Stimulated activated naive B cell treated with anti-CD40 and anti-IgM and Interleukin-4, amounts not matched to agents 10 μg/mL and 1 μg/mL and 100 μg/mL, for 72 hours (primary cell): ENCODE measurements at places on chromosomes 1 and 21.

- DNase-seq, result no peak
These were observed 69.2 kb downstream of the OLFML2B start for GRCh38 chr1:161954466-161954865.

- DNase-seq, result no peak
These were observed 153.1 kb upstream of the PLXNA2 start for GRCh38 chr1:208397286-208397685.

- DNase-seq, result no peak
These were observed 38.0 kb upstream of the RWDD3 start for GRCh38 chr1:95196017-95196416.

DNA sequence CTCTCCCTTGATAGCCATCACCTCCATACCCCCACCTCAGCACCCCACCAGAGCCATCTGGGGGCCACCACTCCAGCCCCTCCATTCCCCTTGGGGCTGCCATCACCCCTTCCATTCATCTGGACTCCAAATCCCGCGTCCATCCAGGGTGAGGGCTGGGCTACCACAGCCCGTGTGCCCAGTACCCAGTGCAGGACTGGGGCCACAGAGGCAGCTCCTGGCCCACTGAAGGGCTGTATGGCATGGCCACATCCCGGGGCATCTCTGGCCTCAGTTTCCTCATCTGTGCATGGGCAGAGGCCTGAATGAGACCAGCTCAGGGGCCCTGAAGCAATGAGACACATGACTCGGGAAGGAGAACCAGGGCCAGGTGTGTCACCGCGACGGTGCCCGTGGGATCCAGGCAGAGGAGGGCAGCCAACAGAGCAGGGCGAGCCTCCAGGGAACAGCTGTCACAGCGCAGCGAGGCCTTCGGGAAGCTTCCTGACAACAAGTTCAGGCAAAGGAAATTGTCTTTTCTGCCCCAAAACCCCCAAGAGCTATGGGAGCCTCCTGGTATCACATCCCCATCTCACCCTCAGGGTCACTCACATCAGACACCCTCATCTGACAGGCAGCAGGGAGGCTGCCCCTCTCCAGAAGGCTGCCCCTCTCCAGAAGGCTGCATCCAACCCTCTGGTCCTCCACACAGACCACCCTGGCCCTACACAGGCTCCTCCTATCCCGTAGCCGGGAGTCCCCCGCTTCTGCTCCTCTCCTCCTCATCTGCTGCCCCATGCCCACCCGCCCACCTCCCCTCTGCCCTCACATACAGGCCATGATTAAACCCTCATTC lies 76.3 kb downstream of the MEGF6 start:
- no peak for DNase-seq
